ENCODE measurements at places on chromosomes 1 and 21. TPM values are rescaled to one million over a fixed set of nuclear protein-coding genes. Genes with fewer than 3 reads are reported as not detected.

The PRMT6 gene
- polyA plus RNA-seq = 44.4 TPM

GRCh38 chr1:213444224-213444623 lies 393.2 kb downstream of the RPS6KC1 start:
- DNase-seq = no peak

DNA sequence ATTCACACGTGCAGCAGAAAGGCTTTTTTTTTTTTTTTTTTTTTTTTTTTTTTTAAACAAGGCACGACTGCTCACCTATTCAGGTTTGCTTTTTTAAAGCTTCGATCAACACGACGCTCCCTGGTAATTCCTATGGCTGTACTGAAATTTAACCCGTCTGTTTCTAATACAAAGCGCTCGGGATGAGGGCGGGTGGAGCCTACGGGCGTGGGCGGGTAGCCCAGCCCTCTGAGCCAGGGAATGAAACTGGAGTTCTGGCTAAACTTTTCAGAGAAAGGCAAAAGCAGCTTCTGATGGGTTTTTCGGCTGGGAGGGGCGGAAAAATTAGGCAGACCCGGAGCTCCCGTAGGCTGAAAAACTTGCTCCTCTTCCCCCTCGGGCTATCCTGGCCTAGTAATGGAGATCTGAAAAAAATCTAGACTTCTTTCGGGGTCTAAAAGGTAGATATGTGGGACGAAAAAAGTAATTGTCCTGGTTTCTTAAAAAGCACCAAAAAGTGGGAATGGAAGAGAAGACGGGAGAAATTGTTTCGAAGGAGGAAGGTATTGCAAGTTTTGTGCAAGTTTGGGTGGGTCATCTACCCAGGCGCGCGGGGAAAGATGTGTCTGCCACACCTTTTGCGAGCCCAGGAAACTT lies 7.4 kb downstream of the NR5A2 start:
- no peak for DNase-seq

GRCh38 chr1:99587008-99587407 lies 58.9 kb upstream of the PALMD start:
- DNase-seq = no peak

- DNase-seq = no peak
Observed at GRCh38 chr1:92923664-92924063, 37.6 kb downstream of the DIPK1A start.

GRCh38 chr1:229709500-229710013 lies 83.5 kb downstream of the URB2 start:
- no peak for DNase-seq

The LCE3D gene
- polyA plus RNA-seq = not detected

The GABPA gene
- polyA plus RNA-seq = 51.0 TPM

DNA sequence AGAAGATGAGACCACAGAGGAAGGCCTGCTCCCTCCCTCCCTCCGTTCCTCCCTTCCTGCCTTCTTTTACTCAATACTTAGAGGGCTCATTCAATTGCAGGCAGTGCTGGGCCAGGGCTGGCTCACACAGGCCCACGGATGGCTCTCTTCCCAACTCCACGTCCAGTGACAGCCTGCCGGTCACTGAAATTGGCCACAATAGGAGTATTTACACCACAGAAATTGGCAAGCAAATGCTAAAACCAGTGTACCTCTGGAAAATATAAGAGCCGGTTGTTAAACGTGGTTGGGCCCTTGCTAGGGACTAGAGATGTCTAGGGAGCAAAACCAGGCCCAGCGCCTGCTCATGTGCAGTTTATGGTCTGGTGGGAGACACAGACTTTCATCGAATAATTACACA lies 72.4 kb upstream of the TMEM51 start:
- DNase-seq = no peak

The FAM72B gene
- 6.0 TPM for polyA plus RNA-seq

GRCh38 chr1:210298936-210299335 lies 29.8 kb upstream of the HHAT start:
- no peak for DNase-seq

DNA sequence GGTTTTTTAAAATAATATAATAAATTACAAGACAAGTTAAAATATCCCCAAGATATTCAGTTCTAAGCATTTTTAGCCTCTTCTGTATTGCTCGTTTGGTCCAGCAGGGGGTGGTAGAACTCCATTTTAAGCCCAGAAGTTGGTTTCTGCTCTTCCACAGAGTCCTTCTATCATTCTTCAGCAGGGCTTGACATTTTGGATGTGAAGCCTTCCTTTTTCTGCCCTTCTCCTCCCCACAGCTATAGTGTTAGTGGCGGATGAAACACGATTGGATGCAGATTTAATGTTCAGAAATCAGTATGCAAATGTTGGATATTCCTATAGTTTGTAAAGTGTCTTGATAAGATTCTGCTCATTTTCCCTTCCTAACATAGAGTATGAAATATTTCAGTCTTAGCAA lies 1.4 kb downstream of the NCAM2 start:
- peak; percentile 57 for DNase-seq

The SPRR1A gene
- polyA plus RNA-seq = not detected

The IQGAP3 gene
- 22.8 TPM for polyA plus RNA-seq
